ENCODE measurements at places on chromosomes 4 and X. TPM values are rescaled to one million over a fixed set of nuclear protein-coding genes. Genes with fewer than 3 reads are reported as not detected.

CC2D2A gene
- 0.60 TPM for total RNA-seq

ANXA10 gene
- total RNA-seq = not detected

PNPLA4 gene
- 3.6 TPM for total RNA-seq

PAQR3 gene
- total RNA-seq = 29.5 TPM

STAP1 gene
- 4.1 TPM for total RNA-seq

STARD8 gene
- 0.94 TPM for total RNA-seq

DKK2 gene
- total RNA-seq = not detected

PABPC1L2A gene
- total RNA-seq = not detected

RNF175 gene
- total RNA-seq = not detected

TLR10 gene
- 1.1 TPM for total RNA-seq

CFI gene
- not detected for total RNA-seq

DCAF4L1 gene
- 0.10 TPM for total RNA-seq

EFNB1 gene
- total RNA-seq = 4.0 TPM

PRR32 gene
- not detected for total RNA-seq

REELD1 gene
- total RNA-seq = 1.4 TPM

MAP7D2 gene
- total RNA-seq = 0.08 TPM

Measured in T-helper 17 cell (primary cell).